ENCODE measurements at places on chromosomes 16 and 17.

GRCh38 chr16:29649588-29650494 is 13.2 kb upstream of the SPN start:
- DNase-seq, result no peak

- DNase-seq, result no peak
Observed at GRCh38 chr17:56020369-56020768, 132.9 kb upstream of the ANKFN1 start.

DNA sequence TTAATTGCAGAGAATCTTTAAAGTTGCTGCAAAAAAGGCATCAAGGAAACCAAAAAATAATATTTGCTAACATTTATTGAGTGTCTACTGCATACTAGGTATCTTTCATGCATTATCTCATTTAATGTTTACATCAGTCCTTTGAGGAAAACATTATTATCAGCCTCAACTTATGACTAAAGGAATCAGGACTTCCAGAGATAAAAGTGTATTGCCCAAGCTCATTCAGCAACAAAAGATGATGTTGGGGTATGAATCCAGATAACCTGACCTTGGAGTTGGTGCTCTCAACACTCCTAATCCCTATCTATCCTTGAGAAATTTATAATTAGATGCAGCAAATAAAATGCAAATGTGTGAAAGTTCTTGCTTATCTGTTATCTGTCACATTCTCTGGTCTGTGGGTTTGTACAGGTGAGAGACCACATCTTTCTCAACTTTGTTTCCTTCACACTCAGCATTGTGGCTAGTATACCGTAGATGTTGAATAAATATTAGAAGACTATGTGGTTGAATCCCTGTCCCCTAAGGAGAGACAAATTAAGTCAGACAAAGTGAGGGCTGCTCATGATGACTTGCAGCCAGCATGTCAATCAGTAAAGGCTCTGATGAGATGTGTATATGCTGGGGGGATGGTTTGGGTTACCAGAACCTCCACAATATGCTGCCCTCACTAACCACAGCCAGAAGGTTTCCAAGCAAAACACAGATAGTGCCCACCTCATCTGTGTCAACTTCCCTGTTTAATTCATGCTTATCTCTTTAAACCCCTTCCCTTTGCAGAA is 82.6 kb downstream of the NOG start:
- no peak for DNase-seq

GRCh38 chr17:68801335-68802247 is 153.6 kb downstream of the ABCA8 start:
- no peak for DNase-seq

DNA sequence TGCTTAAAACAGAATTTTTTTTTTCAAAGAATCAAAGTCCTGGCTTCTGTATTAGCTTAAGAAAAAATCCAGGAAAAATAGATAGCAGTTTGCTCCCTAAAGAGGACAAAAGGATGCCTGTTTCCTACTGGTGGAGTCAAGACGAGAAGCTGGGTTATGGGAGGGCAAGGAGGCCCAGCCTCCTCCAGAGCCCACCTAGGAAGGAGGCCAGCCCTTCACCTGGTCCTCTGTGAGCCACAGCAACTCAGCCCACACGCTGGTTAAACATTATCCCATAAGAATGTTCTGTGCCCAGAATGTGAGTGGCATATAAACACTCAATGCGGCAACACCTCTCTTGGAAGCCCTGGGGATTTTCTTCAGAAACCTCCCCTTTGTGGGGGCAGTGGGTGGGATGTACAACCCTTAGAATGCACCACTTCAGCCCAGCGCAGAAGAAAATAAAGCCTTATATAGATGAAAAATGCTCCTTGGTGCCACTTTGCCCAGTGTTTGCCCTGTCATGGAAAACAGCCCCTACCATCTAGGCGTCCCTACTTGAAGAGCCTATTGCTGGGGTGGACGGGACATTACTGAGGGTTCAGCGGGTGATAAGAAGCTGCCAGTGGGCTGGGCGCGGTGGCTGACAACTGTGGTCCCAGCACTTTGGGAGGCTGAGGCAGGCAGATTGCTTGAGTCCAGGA is 48.0 kb downstream of the TEKT5 start:
- DNase-seq, result no peak

GRCh38 chr16:20904507-20905081 is 4.0 kb downstream of the LYRM1 start:
- DNase-seq, result no peak

DNA sequence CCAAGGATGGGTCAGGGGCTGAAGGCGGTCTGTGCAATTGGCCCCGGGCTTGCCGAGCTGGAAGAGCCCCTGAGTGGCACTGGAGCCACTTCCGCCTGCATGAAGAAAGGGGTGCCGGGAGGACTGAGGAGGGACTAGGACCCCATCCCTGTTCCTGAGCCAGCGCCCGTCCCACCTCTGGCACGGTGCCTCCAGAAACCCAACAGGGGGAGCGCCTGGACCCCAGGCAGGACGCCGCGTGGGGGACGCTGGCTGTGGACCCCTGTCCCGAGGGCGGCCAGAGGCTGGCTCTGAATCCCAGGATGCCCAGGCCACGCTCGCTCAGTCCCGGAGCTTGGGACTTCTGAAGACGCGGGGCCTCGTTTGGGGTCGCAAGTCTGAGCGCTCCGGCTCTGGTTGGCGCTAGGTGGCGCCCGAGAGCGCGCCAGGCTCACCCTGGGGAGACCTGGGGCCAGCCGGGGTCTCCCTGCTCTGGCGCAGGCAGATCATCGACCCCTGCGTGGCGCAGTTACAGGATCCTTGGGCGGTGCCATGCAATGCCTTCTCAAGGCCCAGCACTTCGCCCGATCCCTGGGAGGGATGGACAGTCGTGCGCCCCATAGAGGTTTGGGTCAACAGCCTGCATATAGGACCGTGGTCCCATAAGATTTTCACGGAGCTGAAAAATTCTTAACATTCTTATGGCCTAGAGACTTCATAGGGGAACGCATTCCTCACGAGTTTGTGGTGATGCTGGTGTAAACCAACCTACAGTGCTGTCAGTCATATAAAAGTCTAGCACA is 58.5 kb upstream of the CREBBP start:
- DNase-seq, result peak; percentile 57

DNA sequence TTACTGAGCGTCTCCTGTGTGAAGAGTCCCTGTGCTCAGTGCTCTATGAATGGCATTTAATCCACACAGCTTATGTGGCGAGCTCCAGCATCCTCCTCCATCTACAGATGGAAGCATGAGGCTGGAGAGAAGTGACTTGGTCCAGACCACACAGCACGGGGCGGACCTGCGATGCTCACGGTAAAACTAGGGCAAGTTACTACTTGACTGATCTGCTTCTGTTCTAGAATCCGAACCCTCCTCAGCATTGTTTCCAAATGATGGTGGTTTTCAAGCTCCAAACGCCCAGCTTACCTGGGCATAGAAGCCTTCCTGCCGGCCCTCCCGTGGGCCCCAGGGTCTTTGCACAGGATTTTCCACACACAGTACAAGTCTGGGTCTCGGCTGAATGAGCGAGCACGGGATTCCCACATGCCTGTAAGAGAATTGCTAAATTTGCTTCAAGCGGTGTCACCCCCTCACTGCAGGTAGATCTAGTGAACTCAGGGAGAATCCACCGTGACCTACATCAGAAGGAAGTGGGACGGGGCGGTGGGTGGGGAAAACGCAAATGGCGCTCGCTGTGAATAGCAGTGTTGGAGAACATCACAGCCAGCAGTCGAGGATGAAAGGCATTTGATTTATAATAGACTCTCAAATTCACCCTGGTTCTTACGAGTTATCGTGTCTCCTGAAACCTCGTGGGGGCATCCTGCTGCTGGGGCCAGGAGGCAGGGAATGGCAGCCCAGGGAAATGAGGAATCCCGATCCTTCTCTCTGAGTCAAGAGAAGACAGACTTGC is 101.1 kb downstream of the CMIP start:
- DNase-seq, result no peak

DNA sequence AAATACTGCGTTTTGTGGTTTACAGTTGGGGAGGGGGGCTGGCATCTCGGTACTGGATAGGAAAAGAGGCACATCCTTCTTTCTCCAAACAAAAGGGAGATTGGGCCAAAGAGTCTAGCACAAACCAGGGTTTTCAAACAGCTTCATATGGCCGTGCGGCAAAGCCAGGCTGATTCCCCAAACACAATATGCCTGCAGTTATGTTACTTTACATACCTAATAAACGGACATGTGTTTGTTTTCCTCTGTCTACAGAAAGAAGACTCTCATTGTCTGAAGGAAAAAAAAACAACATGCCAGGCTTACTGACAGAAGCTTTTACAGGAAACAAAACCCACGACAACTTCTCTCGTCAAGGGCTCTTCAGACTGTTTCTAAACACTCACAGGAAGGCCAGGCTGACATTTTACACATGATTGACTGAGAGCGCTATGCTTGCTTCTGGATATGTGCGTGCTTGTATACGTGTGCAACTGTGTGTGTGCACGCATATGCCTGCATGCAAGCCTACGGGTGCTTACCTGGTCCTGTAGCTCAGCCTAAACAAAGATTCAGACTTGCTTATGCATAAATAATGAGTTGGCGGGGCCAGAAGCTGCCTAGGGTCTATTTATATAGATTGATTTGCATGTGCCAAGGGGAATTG is 461.0 kb upstream of the C16orf82 start:
- no peak for DNase-seq

- DNase-seq, result no peak
Observed at GRCh38 chr16:2016407-2016922, 3.1 kb upstream of the NPW start.

GRCh38 chr16:12425134-12425941 is 378.3 kb downstream of the CPPED1 start:
- DNase-seq, result no peak

GRCh38 chr17:9810100-9810949 is 11.6 kb downstream of the GSG1L2 start:
- no peak for DNase-seq

DNA sequence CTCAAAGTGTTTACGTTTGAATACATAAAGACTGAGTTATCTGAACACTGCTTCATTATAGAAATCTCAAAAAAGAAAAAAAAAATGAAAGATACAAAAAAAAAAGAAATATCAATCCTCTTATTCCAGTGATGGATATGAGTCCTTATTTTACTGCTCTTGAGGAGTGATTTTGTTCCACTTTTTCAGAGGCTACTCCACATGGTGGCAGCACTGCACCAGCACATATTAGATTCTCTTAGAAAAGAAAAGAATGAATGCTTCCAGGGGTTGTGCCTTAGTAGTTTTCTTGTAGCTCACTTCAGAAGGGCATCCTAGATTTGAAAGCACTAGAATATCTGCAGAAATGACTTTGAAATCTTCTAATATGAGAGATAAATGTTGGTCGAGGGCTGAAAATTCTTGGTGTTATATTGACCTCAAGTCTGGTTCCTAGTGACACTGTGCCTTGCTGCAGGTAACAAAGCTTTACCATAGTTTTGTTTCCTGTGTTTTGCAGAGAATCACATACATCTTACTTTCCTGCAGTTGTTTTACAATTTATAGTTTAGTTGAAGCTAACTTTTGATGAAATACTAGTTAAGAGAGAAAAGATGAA is 25.9 kb downstream of the AP2B1 start:
- DNase-seq, result no peak

DNA sequence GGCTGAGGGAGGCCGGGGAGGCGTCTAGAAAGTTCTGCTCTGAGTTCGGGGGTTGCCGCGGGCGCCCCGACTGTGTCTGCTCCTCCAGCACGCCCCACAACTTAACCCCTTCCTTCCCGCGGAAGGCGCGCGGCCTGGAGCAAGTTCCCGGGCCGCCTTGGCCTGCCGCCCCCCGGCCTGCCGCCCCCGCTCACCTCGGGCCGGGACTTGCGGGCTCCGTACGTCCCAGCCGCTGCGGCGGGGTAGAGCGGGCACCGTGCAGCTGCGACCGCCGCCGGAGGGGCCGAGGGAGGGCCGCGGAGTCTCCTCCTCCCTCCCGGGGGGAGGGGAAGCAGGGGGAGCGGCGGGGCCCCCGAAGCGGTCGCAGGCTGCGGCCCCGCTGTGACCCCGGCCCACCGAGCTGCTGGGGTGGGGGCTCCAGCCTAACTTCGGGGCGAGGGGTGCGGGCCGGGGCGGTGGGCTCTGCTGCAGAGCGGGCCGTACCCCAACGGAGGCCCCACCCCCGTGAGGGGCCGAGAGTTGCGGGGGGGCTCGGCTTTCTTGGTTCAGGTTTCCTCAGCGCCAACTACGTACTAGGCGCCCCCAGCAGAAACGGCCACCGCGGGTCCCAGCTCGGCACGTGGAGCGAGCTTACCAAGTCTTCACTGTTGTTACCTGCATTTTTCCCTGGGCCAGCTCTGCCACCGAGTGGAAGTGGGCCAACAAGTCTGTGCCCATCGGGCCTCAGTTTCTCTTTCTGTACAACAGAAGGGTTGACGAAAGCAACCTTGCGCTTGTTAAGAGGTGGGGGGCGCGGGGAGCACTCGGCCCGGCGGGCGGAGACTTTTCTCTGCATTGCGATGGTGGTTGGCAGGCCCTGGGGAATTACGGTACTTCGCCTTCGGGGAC is at the start of gene CCDC102A:
Gene CCDC102A, minus strand, starts transcription at position 266 of the 888 bp plus-strand sequence. CDS start 7,394 bp downstream, outside the sequence.
- no peak for DNase-seq

DNA sequence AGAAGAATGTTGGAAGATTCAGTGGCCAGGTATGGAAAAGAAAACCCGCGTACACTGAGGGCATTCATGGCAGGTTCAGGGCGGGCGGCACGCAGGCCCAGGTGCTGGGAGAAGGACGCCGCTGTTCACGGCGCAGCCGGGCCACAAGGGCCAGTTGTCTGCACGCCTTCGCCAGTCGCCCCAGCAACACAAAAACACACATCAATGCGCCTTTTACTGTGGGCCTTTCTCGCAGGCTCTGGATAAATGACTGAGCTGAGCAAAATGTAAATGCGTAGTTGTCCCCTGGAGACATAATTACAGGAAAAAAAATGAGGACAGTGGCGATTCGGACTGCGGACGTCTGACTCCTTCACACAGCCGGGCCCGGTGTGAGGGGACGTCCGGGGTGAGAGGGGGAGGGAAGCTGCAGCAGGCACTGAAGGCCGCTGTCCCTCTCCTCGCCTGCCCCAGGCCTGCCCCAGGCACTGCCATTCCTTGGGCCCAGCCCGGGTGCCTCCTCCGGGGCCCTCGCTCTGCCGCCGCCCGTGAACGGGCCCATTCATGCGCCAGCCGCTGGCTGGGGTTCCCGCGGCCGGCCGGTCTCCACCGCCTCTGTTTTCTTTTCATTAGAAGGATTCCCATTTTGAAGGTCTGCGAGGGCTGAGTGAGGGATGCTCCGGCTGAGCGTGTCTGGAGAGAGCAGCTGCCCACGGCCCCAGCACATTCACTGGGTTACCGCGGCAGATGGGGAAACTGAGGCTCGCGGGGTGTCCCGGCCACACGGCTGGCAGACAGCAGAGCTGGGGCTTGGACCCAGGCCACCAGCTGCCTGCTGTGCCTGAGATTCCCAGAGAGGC is 6.5 kb upstream of the ZNF469 start:
- DNase-seq, result no peak

DNA sequence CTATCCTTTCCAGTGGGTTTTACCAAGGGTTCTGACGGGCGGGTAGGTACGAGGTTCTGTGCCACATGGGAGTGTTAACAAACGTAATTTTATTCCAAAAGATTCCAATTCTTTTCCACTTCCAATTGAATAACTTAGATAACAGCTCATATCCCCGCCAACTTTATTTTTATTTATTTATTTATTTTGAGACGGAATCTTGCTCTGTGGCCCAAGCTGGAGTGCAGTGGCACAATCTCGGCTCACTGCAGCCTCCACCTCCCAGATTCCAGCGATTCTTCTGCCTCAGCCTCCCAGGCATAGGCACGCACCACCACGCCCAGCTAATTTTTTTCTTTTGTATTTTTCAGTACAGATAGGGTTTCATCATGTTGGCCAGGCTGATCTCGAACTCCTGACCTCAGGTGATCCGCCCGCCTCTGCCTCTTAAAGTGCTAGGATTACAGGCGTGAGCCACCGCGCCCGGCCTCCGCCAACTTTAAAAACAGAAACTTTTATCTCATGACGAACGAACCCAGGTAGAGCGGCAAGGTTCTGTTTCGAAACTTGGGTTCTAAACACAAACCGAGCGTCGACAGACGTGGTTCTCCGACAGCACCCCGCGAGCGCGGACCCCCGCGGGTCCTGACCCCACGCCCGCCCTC is 613 bp downstream of the ECI1 start:
- no peak for DNase-seq
